ENCODE measurements at places on chromosomes 1 and 21.

GRCh38 chr1:18798533-18798932 lies 60.9 kb downstream of the TAS1R2 start:
- DNase-seq: no peak

DNA sequence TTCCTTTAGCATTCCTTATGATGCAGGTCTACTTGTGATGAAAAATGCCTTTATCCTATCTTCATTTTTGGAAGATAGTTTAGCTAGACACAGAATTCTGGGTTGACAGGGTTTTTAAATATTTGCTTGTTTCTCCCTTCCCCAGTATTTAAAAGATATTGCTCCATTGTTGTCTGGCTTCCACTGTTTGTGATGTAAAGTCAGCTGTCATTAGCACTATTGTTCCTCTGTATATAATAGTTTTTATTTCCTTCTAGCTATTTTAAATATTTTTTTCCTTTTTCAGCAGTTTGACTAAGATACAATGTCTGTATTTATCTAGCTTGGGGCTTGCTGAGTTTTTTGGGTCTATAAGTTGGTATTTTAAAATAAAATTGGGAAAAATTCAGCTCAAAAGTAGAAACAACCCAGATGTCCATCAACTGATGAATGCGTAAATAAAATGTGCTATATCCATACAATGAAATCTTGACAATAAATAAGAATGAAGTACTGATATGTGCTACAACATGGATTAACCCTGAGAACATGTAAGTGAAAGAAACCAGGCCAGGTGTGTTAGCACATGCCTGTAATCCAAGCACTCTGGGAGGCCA lies 11.2 kb downstream of the IFT25 start:
- no peak for DNase-seq

- no peak for DNase-seq
These were observed 35.3 kb upstream of the NEK2 start for GRCh38 chr1:211710566-211711314.

DNA sequence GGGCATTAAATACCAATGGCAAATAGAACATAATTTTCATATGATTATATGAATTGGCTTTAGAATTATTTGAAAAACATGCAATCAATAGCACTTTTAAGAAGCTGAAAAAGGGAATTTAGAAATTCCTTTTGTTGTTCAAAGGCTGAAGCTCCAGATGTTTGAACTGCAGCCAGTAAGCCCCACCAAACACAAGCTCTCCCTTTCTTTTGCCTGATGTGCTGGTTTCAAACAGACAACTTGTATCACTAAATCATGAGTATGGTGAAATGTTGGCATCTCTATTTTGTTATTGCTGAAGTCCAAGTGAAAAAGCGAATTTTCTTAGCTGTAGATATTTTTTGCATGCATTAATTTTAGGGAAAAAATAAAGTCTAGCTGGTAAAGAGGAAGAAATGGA lies 27.5 kb upstream of the NCAM2 start:
- no peak for DNase-seq

DNA sequence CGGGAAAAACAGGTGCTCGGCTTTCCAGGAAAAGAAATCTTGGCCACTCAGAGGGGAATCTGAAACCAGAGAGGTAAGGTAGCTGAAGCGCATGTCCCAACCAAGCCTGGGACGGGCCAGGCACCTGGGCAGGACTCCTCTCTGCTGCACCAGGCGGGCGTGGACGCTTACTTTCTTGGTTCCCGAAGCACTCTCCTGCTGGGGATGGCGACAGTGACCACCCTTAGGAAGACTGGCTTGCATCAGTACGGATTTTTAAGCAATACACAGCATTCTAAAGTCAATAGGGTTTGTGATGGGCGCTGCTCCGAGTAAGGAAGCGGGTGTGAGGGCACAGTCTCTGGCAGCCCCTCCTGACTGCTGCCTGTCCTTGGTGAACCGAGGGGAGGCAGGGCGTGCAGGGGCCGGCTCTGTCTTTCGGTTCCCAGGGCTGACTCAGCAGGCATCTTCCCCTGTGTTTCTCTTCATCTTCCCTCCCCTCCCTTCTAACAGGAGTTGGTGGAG lies 74.9 kb upstream of the ANGPTL1 start:
- no peak for DNase-seq

Data from germinal center (tissue), 1 donor.